ENCODE measurements at places on chromosomes 7 and 10.

DNA sequence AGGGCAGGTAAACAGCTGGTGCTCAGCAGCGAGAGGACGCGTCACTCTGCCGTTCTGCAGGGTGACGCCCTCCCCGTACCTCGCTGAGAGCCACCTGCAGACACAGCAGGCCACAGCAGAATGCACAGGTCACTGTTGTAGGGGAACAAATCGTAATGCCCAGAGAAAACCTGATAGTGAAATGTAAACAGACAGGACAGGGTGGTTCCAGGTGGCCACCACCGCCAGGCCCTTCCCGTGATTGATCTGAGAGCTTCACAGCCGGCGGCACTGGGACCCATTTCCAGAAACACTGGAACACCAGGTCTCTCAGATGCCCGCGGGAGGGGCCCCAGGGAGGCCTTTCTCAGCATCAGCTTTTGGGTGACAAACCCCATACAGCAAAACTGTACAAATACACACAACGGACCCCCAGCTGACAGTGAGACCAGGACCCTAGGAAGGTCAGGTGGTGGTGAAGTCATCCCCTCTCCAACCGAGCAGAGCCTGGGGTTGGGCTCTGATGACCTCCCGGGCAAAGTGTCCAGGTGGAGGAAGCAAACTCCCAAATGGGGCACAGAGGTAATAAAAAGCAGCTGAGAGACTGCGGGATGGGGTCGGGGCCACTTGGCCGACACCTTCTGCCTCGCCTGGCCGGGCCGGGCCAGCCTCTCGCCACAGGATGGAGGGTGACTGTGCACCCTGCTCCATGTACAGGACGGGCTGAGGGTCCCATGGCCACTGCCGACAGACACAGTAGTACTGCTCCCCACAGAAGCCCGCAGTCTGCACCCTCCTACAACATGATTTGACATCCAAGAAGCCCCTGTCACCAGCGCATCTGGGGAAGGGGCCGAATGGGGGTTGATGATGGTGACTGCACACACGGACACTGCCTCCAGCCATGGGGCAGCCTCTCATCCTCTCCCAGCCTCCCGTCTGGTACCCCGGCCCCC lies 4.6 kb downstream of the BHLHA15 start:
- no peak for DNase-seq

DNA sequence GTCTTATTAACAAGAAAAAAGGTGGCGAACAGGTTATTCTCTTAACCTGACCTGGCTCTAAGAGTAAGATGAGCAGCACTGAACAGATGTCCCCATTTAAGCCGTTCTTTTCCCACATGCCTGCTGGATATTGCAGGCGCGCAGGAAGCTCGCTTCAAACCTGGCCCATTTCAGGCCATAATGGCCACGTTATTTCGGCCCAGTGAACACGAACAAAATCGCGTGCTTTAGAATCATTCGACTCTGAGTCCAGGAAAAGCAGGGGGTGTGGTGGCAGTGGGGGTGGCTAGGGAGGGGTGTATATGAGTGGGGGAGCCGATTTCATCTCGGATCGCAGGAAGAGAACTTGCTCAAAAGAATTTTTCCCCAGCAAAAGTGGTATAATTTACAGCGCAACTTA lies 6.6 kb upstream of the SP8 start:
- DNase-seq: no peak

GRCh38 chr10:69226919-69227450 lies 6.9 kb downstream of the HKDC1 start:
- DNase-seq: no peak

- no peak for DNase-seq
Observed at GRCh38 chr7:28784171-28784902, 173.8 kb downstream of the TRIL start.

DNA sequence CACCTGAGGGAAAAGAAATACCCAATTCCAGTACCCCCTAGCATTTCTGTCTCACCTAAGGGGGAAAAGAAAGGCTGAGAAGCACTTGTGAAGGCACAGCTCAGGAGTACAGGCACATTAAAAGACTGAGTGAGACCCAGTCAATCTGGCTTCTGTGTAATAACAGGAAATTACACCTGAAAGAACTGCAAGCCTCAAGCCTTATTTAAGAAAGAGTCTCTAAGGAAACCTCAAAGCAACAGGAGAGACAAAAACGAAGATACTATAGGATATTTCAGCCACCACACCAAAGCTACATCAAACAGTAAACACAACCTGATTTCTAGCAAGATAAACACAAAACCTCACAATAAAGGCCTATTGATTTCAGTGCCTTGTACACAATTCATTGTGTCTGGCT lies 69.6 kb upstream of the CDK1 start:
- DNase-seq: no peak

GRCh38 chr10:66996996-66997395 lies 71.2 kb downstream of the LRRTM3 start:
- DNase-seq: no peak

All from left forelimb (tissue), 1 donor.